ENCODE measurements at places on chromosomes 4 and X. TPM values are rescaled to one million over a fixed set of nuclear protein-coding genes. Genes with fewer than 3 reads are reported as not detected.

DNA sequence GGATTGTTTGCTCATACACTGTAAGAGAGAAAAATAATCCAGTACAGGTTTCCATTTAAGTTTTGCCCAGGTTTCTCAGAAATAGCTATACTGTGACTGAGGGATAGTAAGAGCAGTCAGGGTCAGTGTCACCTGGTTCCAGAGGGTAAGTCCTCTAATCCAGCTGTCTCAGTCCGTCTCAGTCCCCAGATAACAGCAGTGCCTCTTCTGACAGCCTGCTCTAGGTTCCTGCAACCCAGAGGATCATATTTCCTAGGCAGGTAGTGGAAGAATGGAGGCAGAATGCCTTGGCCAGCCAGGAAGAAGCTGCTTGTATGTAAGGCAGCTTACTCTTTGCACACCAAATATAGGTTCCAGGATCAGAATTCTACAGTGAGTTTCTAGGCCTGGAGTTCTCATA lies 22.6 kb upstream of the GNRHR start:
- H3K27me3 ChIP-seq, result no peaks in the 10 kb centered on the region
- peaks cover 6% of the 10 kb centered on the region for H3K4me1 ChIP-seq
- H3K27ac ChIP-seq, result no peak overlapping the region
- H3K4me3 ChIP-seq, result no peak overlapping the region

GRCh38 chr4:173478201-173478912 lies 51.7 kb downstream of the HAND2 start:
- no peaks in the 10 kb centered on the region for H3K36me3 ChIP-seq
- peaks cover 13% of the 10 kb centered on the region for H3K27me3 ChIP-seq
- peaks cover 17% of the 10 kb centered on the region for H3K4me1 ChIP-seq
- peak overlapping the region; percentile 50 for H3K4me3 ChIP-seq
- no peak overlapping the region for H3K27ac ChIP-seq

- no peak overlapping the region for H3K27ac ChIP-seq
- no peak for DNase-seq
- H3K4me1 ChIP-seq, result no peaks in the 10 kb centered on the region
- H3K27me3 ChIP-seq, result peaks cover 2% of the 10 kb centered on the region
Measured at GRCh38 chrX:39452401-39452800, 645.4 kb downstream of the BCOR start.

DNA sequence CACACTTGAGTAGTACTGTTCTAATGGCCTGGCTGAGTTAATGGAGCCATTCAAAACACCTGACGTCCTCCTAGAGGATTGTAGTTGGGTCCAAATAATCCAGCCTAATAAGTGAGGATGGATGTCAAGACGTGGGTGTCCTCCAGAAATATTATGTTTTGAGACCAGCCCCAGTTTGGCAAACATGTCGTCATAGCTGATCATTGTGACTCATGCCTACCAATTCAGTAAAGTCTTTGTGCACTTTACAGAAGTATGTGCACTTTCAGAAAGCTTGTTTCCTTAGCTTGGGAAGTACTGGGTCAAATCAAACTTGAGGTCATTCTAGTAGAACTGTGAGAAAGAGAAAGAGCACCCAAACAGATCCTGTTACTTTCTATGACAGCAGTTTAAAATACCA lies 37.6 kb upstream of the GLRA2 start:
- no peaks in the 10 kb centered on the region for H3K36me3 ChIP-seq
- H3K27ac ChIP-seq, result no peak overlapping the region
- DNase-seq, result no peak
- H3K27me3 ChIP-seq, result no peaks in the 10 kb centered on the region
- H3K4me1 ChIP-seq, result peaks cover 11% of the 10 kb centered on the region
- H3K4me3 ChIP-seq, result no peak overlapping the region

The UGT2B15 gene
- not detected for total RNA-seq

DNA sequence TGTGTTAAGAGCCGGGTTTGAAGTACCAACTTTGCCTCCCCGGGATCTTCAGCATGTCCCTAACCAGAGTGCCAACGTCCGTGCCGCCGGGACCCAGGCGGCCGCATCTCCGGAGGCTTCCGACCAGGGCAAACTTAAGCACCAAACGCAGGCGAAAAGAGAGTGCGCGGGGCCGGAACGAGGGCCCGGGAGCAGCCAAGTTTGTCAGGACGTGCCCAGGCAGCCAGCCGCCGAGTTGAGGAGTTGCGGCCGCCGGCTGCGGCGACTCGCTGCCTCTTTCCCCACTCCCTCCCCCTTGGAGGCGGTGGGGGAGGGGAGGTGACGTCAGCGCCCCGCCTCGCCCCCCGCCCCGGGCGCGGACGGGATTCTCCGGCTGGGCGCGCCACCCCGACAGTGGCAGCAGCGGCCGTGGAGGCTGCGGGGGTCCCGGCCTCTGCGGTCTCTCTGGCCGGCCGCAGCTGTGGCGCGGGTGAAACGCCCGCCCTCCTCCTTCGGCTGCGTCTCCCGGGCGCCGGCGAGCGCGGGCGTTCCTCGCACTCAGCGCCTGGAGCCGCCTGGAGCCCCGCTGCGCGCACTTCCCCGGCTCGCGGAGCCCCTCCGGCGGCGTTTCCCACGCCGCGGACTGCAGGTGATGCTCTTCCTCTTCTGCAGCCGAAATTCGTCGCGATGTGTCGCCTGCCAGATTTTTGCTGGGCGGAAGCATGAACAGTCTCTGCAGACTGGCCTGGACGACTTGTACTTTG lies 2.9 kb upstream of the FAT1 start:
- H3K36me3 ChIP-seq, result peaks cover 35% of the 10 kb centered on the region
- H3K27me3 ChIP-seq, result peaks cover 7% of the 10 kb centered on the region
- DNase-seq, result peak; percentile 69
- H3K4me3 ChIP-seq, result peak overlapping the region; percentile 100

- H3K36me3 ChIP-seq, result peaks cover 12% of the 10 kb centered on the region
- no peaks in the 10 kb centered on the region for H3K27me3 ChIP-seq
- H3K27ac ChIP-seq, result peak overlapping the region; percentile 58
- DNase-seq, result peak; percentile 44
- peaks cover 53% of the 10 kb centered on the region for H3K4me1 ChIP-seq
Measured at GRCh38 chr4:141713771-141714445, 77.5 kb downstream of the IL15 start.

- H3K27me3 ChIP-seq, result no peaks in the 10 kb centered on the region
- H3K36me3 ChIP-seq, result no peaks in the 10 kb centered on the region
- DNase-seq, result no peak
- H3K27ac ChIP-seq, result no peak overlapping the region
Measured at GRCh38 chr4:42342459-42342858, 54.8 kb upstream of the SHISA3 start.

- H3K36me3 ChIP-seq, result no peaks in the 10 kb centered on the region
- H3K4me1 ChIP-seq, result no peaks in the 10 kb centered on the region
- no peak overlapping the region for H3K4me3 ChIP-seq
- peaks cover 6% of the 10 kb centered on the region for H3K27me3 ChIP-seq
- DNase-seq, result no peak
- H3K27ac ChIP-seq, result no peak overlapping the region
Measured at GRCh38 chr4:124290678-124291077, 421.9 kb downstream of the ANKRD50 start.

- DNase-seq, result no peak
- H3K36me3 ChIP-seq, result no peaks in the 10 kb centered on the region
- H3K4me1 ChIP-seq, result no peaks in the 10 kb centered on the region
- no peak within 1 kb of the TSS for H3K4me3 ChIP-seq
Measured at GRCh38 chrX:73446831-73447230, at the start of gene CDX4. Gene CDX4 (plus strand): TSS chrX:73447053. CDS start chrX:73447254, 201 bp downstream.

DNA sequence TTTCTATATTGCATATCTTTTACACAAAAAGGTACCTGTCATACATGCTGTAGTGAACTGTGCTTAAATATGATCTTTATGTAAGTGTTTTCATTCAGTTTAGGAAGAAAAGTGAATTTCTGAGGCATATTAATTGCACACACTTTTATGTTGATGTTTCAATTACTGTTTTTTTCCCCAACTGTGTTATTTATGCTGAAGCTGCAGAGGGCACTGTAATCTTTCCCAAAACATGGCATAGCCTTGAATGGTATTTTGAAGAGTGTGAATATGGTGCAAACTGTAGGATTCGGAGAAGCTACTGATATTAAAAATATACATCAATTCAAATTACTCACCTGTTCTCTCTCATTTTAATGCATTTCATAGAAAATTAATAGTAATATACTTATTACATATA lies 6.0 kb upstream of the CENPE start:
- H3K27me3 ChIP-seq, result peaks cover 8% of the 10 kb centered on the region
- H3K27ac ChIP-seq, result no peak overlapping the region
- H3K4me3 ChIP-seq, result no peak overlapping the region
- peak; percentile 20 for DNase-seq
- no peaks in the 10 kb centered on the region for H3K36me3 ChIP-seq

GRCh38 chr4:110637408-110638088 lies 14.7 kb upstream of the PITX2 start:
- H3K4me3 ChIP-seq, result peak overlapping the region; percentile 93
- peaks cover 40% of the 10 kb centered on the region for H3K36me3 ChIP-seq
- H3K4me1 ChIP-seq, result peaks cover 46% of the 10 kb centered on the region
- DNase-seq, result no peak
- H3K27ac ChIP-seq, result peak overlapping the region; percentile 69

GRCh38 chr4:53586121-53586816 lies 5.0 kb downstream of the LNX1 start:
- H3K27ac ChIP-seq, result peak overlapping the region; percentile 65
- no peaks in the 10 kb centered on the region for H3K36me3 ChIP-seq
- H3K4me1 ChIP-seq, result peaks cover 45% of the 10 kb centered on the region
- peak; percentile 95 for DNase-seq
- H3K4me3 ChIP-seq, result peak overlapping the region; percentile 51

DNA sequence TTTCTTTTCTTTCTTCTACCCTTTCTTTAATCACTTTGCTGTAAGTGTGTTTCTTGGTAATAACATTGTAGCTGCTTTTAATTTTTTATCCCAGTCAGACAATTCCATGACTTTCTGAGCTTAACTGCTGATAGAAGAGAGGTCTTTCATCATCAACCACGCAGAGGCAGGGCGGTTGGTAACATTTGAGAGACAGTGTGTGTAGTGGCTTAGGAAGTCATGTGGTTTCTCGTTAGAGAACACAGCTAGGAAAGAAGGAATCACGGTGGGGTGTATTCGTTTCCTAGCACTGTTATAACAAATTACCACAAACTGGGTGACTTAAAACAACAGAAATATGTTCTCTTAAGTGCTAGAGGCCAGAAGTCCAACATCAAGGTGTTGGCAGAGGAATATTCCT lies 11.5 kb downstream of the PRPS2 start:
- no peak overlapping the region for H3K4me3 ChIP-seq
- no peak for DNase-seq
- H3K4me1 ChIP-seq, result no peaks in the 10 kb centered on the region
- no peaks in the 10 kb centered on the region for H3K27me3 ChIP-seq
- H3K27ac ChIP-seq, result no peak overlapping the region

DNA sequence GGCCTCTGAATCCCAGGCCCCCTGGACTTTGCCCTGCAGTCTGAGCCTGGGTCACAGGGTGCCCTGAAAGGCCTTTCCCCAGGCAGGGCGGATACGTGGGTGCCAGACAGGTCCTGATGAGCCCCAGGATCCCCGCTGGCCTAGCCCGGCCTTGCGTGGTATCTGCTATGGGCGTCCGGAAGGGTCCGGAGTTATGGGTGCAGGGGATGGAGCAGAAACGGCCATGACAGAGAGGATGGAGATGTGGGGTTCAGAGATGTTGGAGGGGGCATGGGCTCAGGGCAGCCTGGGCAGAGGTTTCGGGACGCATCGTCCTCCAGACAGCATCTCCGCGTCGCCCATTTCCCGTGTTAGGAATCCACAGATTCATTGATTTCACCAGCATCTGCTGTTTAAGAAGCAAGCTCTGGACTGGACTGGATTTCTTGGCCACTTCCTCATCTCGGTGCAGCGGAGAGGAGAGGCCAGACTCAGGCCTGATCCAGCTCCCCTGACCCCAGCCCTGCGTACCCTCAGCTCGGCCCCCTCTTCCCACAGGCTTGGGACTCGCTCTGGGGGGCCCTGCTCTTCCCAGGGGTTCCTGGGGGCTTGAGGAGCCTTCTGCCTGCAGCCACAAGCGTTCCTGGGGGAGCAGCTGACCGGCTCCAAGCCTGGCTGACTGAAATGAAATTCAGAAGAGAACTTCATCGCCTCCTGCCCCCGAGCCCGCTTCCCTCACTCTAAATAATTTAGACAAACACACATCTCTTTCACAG lies 86.9 kb upstream of the ADRA2C start:
- no peaks in the 10 kb centered on the region for H3K4me1 ChIP-seq
- no peak overlapping the region for H3K27ac ChIP-seq
- no peaks in the 10 kb centered on the region for H3K36me3 ChIP-seq

The VSIG1 gene
- total RNA-seq, result not detected

GRCh38 chr4:103268746-103269145 lies 70.6 kb upstream of the CENPE start:
- H3K27me3 ChIP-seq, result no peaks in the 10 kb centered on the region
- no peak for DNase-seq
- H3K4me3 ChIP-seq, result no peak overlapping the region
- no peak overlapping the region for H3K27ac ChIP-seq
- H3K36me3 ChIP-seq, result no peaks in the 10 kb centered on the region

DNA sequence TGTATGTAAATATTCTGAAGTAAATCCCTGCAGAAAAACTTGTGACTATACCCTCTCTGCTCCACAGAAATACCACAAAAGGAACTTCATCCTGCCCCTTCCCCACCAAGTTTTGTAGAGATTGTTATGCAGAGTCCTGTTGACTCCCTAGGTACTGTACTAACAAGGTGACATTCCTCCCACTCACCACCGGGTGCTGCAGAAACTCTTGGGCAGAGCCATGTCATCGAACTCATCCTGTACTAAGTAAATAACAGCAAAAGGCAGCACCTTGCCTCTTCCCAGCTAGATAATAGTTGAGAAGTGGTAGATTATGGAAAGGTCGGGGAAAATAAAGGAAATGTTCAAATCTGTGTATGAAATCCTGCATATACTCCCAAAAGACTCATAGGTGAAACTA lies 233.3 kb downstream of the STPG2 start:
- H3K27ac ChIP-seq, result no peak overlapping the region
- H3K36me3 ChIP-seq, result 0 out of 2 replicates have a peak, but pooled peaks cover 4% of the 10 kb centered on the region
- H3K4me1 ChIP-seq, result no peaks in the 10 kb centered on the region
- H3K4me3 ChIP-seq, result no peak overlapping the region

DNA sequence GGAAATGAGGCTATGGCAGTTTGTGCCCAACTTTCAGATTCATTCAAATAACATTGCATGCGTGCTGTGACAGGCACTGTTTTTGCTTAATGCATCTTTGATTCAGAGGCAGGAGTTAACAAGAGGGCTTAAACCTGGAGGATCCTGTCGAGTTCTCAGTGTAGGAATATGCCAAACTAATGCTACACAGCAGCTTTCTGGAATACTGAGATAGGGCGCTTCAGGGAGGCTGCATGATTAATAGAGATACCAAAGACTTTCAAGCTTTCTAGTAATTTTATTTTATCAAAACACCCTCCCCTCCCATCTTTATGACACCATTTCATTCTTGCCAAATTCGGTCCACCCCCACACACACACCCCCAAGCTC lies 636 bp upstream of the TIMM8A start:
- H3K4me3 ChIP-seq, result peak overlapping the region; percentile 92
- no peak for DNase-seq
- H3K27me3 ChIP-seq, result peaks cover 2% of the 10 kb centered on the region
- 0 out of 2 replicates have a peak, but pooled peaks cover 5% of the 10 kb centered on the region for H3K36me3 ChIP-seq
- H3K27ac ChIP-seq, result peak overlapping the region; percentile 84
- H3K4me1 ChIP-seq, result peaks cover 23% of the 10 kb centered on the region

The ANKRD50 gene
- total RNA-seq, result 24.8 TPM

- no peak for DNase-seq
- H3K4me1 ChIP-seq, result no peaks in the 10 kb centered on the region
- H3K36me3 ChIP-seq, result peaks cover 8% of the 10 kb centered on the region
- H3K27me3 ChIP-seq, result peaks cover 7% of the 10 kb centered on the region
- H3K4me3 ChIP-seq, result no peak overlapping the region
Measured at GRCh38 chr4:39812500-39812899, 114.6 kb downstream of the UBE2K start.
